Aorta (tissue), 5 donors: ENCODE measurements at places on chromosomes 3 and 15. TPM values are rescaled to one million over a fixed set of nuclear protein-coding genes. Genes with fewer than 3 reads are reported as not detected.

Gene AADACL2
- not detected for total RNA-seq

Gene EFHB
- 3.0 TPM for total RNA-seq

Gene KIF23
- total RNA-seq: 5.8 TPM

Gene SSUH2
- 0.78 TPM for total RNA-seq

Gene UACA
- total RNA-seq: 132 TPM

Gene SLC24A5
- total RNA-seq: not detected

Gene PLXNB1
- total RNA-seq: 69.9 TPM

Gene SLC9C1
- 0.29 TPM for total RNA-seq

Gene CFAP100
- total RNA-seq: not detected

Gene CCR5
- 5.7 TPM for total RNA-seq

Gene RPL39L
- 10.0 TPM for total RNA-seq

Gene GREM1
- 35.5 TPM for total RNA-seq

Gene MORC1
- not detected for total RNA-seq

Gene MYZAP
- total RNA-seq: 4.2 TPM

Gene ZBTB47
- total RNA-seq: 82.0 TPM

Gene CPN2
- total RNA-seq: not detected

Gene ZNF660
- 8.1 TPM for total RNA-seq

Gene DAPK2
- 8.0 TPM for total RNA-seq

Gene PAQR5
- 1.9 TPM for total RNA-seq

Gene TRH
- not detected for total RNA-seq

Gene TGM4
- not detected for total RNA-seq

Gene TMEM89
- total RNA-seq: not detected

Gene MITF
- 30.5 TPM for total RNA-seq

Gene SEMA4B
- 30.4 TPM for total RNA-seq

Gene POPDC2
- total RNA-seq: 11.5 TPM

Gene STXBP5L
- 0.16 TPM for total RNA-seq

Gene ST8SIA2
- not detected for total RNA-seq

Gene SIAH2
- 18.8 TPM for total RNA-seq

Gene GUCA1C
- total RNA-seq: not detected

Gene ANKUB1
- not detected for total RNA-seq

Gene TOPBP1
- total RNA-seq: 23.2 TPM
